ENCODE measurements at places on chromosomes 2 and 18. TPM values are rescaled to one million over a fixed set of nuclear protein-coding genes. Genes with fewer than 3 reads are reported as not detected.

- no peaks in the 10 kb centered on the region for H3K27me3 ChIP-seq
- no peak overlapping the region for H3K27ac ChIP-seq
- peaks cover 5% of the 10 kb centered on the region for H3K4me1 ChIP-seq
- no peak for DNase-seq
Observed at GRCh38 chr2:161206471-161207032, 46.3 kb downstream of the TANK start.

DNA sequence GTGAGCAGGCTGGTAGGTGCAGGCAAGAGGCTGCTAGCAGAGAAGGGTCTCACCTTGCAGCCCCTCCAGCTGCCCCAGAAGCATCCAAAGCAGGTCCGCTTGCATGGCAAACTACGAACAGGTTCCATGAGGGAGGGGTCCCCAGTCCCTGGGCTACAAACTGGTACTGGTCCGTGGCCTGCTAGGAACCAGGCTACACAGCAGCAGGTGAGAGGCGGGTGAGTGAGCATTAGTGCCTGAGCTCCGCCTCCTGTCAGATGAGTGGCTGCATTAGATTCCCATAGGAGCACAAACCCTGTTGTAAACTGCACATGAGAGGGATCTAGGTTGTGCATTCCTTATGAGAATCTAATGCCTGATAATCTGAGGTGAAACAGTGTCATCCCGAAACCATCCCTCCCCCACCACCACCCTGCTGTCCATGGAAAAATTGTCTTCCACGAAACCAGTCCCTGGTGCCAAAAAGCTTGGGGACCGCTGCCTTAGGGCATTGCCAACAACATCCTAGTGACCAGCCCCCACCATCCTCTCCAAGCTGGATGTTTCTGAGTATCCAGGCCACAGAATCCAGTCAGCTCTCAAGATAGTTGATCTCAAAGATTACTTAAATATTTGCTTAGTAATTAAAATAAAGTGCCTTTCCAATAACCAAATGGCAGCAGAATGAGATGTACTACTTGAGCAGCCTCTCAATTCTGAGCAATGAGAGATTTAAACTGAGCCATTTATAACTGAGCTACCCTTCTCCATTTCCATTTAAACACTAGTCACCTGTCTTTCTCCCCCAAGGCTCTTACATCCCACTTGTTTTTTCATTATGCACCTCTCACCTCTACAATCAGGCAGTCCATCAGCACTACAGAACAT lies 32.4 kb downstream of the LRP2 start:
- no peaks in the 10 kb centered on the region for H3K4me1 ChIP-seq
- no peak overlapping the region for H3K4me3 ChIP-seq
- no peaks in the 10 kb centered on the region for H3K27me3 ChIP-seq
- H3K27ac ChIP-seq: no peak overlapping the region

GRCh38 chr2:112321375-112322320 lies 46.3 kb downstream of the ZC3H6 start:
- no peak for DNase-seq
- H3K4me1 ChIP-seq: no peaks in the 10 kb centered on the region
- H3K4me3 ChIP-seq: no peak overlapping the region
- no peaks in the 10 kb centered on the region for H3K36me3 ChIP-seq
- H3K27ac ChIP-seq: no peak overlapping the region

DNA sequence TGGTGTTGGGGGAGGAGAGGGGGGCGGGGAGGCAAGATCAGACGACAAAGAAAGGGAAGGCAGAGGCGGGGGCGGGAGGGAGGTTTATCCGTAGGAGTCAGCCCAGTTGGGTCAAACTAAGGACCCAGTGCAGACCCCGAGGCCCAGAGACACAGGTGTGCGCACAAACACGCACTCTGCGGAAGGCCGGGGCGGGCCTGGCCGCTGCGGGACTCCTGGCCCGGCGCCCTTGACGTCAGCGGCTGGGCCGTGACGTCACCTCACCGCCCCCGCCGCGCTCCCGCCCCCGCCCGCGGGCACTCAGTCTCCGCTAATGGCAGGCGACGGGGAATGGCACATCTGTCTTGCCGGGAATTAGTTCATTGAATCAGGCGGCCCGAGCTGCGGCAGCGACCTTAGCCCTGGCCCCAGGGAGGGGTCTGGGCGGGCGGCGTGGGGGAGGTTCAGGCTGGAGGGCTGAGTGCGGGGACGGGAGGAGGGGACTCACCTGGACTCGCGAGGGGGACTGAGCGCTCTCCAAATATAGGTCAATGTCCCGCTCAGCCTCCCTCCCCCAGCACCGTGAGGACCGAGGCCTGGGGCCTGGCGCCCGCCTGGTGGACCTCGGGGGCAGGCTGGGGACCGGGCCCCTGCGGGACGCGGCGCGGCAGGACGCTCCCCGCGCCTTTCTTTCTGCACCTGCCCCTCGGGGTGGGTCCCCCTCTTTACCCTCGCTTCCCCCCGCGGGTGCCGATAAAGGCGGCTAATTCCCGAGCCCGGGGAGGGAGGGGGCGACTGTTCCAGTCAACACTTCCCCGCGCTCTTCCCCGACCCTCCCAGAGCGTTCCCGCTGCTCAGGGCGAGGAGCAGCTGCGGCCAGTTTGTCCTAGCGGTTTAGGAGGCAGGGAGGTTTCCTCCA lies 15.5 kb upstream of the ECEL1 start:
- no peak for DNase-seq
- H3K27me3 ChIP-seq: peaks cover 5% of the 10 kb centered on the region
- no peaks in the 10 kb centered on the region for H3K4me1 ChIP-seq
- H3K36me3 ChIP-seq: no peaks in the 10 kb centered on the region

DNA sequence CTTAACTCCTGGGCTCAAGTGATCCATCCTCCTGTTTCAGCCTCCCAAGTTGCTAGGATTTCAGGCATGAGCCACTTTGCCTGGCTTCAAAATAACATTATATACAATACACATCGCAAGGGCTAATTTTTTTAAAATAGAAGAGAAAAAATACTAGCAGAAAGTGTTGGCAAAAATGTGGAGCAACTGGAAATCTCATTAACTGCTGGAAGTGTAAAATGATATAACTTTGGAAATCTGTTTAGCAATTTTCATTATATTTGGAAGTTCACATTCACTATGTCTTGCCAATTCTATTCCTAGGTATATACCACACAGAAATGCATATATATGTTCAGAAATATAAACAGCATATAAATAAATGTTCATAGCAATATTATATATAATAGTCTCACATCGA lies 55.1 kb upstream of the ZBTB14 start:
- H3K27ac ChIP-seq: no peak overlapping the region
- H3K4me1 ChIP-seq: no peaks in the 10 kb centered on the region
- no peaks in the 10 kb centered on the region for H3K27me3 ChIP-seq
- no peaks in the 10 kb centered on the region for H3K36me3 ChIP-seq
- no peak for DNase-seq

Gene CFAP53
- 0.27 TPM for polyA plus RNA-seq

- DNase-seq: no peak
- no peaks in the 10 kb centered on the region for H3K36me3 ChIP-seq
- H3K4me3 ChIP-seq: no peak overlapping the region
- no peak overlapping the region for H3K27ac ChIP-seq
- no peaks in the 10 kb centered on the region for H3K4me1 ChIP-seq
- no peaks in the 10 kb centered on the region for H3K27me3 ChIP-seq
Observed at GRCh38 chr2:30683236-30683956, 123.8 kb downstream of the CAPN13 start.

Gene SP9
- polyA plus RNA-seq: not detected

- H3K27ac ChIP-seq: peak overlapping the region; percentile 83
- H3K4me1 ChIP-seq: 0 out of 2 replicates have a peak, but pooled peaks cover under 1% of the 10 kb centered on the region
- peak overlapping the region; percentile 86 for H3K4me3 ChIP-seq
- H3K27me3 ChIP-seq: no peaks in the 10 kb centered on the region
Observed at GRCh38 chr2:98445683-98446581, 1.3 kb downstream of the INPP4A start.

Gene ICOS
- polyA plus RNA-seq: 0.68 TPM

Gene RAPH1
- not detected for polyA plus RNA-seq

- H3K27me3 ChIP-seq: no peaks in the 10 kb centered on the region
- H3K4me3 ChIP-seq: no peak overlapping the region
- H3K27ac ChIP-seq: no peak overlapping the region
- no peaks in the 10 kb centered on the region for H3K36me3 ChIP-seq
- no peak for DNase-seq
- H3K4me1 ChIP-seq: no peaks in the 10 kb centered on the region
Observed at GRCh38 chr2:152330235-152330866, 4.6 kb upstream of the FMNL2 start.

DNA sequence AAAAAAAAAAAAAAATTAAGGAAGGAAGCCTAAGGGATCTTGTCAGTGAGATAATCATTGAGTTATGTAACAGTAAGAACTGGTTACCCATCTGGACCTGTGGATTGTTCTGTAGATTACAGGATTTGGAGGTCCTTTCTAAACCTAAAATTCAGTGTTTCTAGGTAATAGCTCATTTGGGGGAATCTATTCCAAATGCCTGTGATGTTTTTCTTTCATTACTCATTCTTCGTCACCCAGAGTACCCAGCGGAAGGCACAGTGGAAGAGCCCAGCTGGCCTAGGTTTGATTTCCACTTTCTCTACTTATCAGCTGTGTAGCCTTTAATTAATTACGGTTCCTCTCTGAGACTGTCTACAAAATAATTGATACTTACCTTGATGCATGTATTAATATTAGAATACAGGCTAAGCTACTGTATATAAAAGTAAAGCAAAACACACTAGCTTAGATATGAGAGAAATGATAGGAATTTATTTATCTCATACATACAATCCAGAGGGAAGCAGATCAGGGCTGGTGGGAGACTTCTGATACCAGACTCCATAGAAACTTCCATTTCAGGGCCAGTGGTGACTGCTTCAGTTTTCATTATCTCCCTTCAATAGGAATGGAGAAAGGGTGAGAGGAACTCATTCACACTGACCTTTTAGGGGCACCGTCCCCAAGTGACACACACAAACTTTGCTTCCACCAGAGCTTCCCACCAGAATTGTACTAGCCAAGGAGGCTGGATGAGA lies 115.8 kb upstream of the NOSTRIN start:
- H3K4me1 ChIP-seq: no peaks in the 10 kb centered on the region
- H3K27me3 ChIP-seq: no peaks in the 10 kb centered on the region
- DNase-seq: no peak
- no peaks in the 10 kb centered on the region for H3K36me3 ChIP-seq
- H3K27ac ChIP-seq: no peak overlapping the region
- no peak overlapping the region for H3K4me3 ChIP-seq

Gene SERPINB2
- 12.4 TPM for polyA plus RNA-seq

- DNase-seq: no peak
- H3K36me3 ChIP-seq: no peaks in the 10 kb centered on the region
- H3K27ac ChIP-seq: no peak overlapping the region
- H3K27me3 ChIP-seq: no peaks in the 10 kb centered on the region
Observed at GRCh38 chr2:228526687-228527086, 345.2 kb upstream of the SPHKAP start.

Gene ANKRD62
- not detected for polyA plus RNA-seq

DNA sequence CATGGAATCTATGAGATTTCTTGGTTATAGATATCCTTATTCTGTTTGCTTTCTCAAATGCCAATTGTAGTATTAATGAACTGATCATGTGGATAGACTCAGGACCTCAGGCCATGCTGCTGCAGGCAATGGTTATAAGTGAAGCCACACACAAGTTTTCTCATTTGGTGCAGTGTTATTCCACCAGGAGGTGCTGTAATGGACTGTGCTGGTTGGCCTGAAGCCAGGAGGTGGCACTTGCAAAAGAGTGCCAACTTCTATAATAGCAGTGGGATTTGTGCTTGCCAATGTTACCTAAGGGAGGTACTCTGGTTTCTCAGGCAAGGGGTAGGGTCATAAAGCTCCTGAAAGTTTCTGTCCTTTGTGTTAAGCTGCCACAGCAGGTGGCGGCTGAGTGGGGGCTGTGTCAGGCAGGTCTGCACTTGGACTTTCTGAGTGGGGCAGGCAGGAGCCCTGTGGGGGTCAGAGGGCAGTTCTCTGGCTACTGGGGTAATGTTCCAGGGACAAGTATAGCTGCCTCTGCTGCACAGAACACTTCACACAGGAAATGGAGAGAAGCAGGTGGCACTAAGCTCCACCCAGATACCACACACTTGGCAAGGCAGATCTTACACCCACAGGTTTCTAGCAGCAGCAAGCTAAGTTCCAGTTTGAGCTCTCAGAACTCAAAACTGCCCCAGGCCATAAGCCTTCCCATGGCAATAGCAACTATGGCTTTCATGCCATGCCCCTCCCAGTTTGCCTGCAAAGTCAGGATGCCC lies 352.6 kb upstream of the CWC22 start:
- DNase-seq: peak; percentile 64
- peaks cover 8% of the 10 kb centered on the region for H3K4me1 ChIP-seq
- H3K27me3 ChIP-seq: no peaks in the 10 kb centered on the region
- no peak overlapping the region for H3K27ac ChIP-seq

GRCh38 chr18:62484941-62485340 lies 37.9 kb upstream of the ZCCHC2 start:
- H3K27me3 ChIP-seq: 0 out of 2 replicates have a peak, but pooled peaks cover 4% of the 10 kb centered on the region
- no peak overlapping the region for H3K27ac ChIP-seq

Gene LONRF2
- not detected for polyA plus RNA-seq

DNA sequence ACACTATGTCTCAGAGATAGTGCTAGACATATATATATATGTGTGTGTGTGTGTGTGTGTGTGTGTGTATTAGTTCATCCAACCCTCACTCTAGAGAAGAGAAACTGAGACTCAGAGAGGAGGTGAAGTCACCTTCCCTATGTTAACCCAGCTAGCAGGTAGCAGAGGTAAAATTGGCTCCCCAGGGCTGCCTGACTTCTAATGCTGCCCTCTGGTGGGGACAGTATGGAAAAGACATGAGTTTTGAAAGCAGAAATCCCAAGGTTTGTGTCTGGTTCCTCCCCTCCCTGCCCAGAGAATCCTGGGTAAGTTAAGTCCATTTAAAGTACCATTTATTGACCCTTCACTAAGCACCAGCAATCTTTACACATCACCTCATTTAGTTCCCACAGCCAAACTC lies 137.7 kb downstream of the THNSL2 start:
- H3K27me3 ChIP-seq: no peaks in the 10 kb centered on the region
- no peak overlapping the region for H3K4me3 ChIP-seq
- DNase-seq: no peak
- no peaks in the 10 kb centered on the region for H3K36me3 ChIP-seq

DNA sequence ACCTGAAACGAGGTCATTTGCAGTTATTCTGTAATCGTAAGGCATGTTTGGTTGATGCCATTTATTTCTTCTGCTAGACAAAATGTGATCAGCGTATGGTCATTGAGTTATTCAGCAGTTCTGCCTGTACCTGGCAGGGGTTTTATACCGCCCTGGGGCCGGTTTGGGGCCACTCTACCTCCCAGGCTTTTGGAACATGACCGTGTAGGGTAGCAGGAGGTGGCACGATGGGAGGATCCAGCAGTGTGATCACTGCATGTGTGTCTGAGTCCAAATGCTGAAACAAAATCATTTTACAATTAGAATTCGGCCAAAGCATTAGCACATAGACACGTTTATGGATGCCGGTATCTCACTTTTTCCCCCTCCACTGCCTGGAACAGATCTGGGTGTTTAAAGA lies 26.7 kb downstream of the LPIN1 start:
- no peaks in the 10 kb centered on the region for H3K4me1 ChIP-seq
- H3K27me3 ChIP-seq: no peaks in the 10 kb centered on the region
- peaks cover 28% of the 10 kb centered on the region for H3K36me3 ChIP-seq
- no peak overlapping the region for H3K4me3 ChIP-seq
- DNase-seq: no peak

Gene HDLBP
- 274 TPM for polyA plus RNA-seq

Data from GM12878 (cell line).